ENCODE measurements at places on chromosomes 2 and 18. TPM values are rescaled to one million over a fixed set of nuclear protein-coding genes. Genes with fewer than 3 reads are reported as not detected.

GRCh38 chr2:111640480-111640879, 243.5 kb downstream of the ANAPC1 start:
- H3K4me1 ChIP-seq: no peaks in the 10 kb centered on the region
- H3K4me3 ChIP-seq: no peak overlapping the region
- H3K36me3 ChIP-seq: no peaks in the 10 kb centered on the region
- DNase-seq: no peak
- no peak overlapping the region for H3K27ac ChIP-seq
- H3K27me3 ChIP-seq: no peaks in the 10 kb centered on the region

Gene SKA1
- not detected for total RNA-seq

GRCh38 chr2:72731116-72731515, 94.7 kb downstream of the EXOC6B start:
- no peak overlapping the region for H3K4me3 ChIP-seq
- no peaks in the 10 kb centered on the region for H3K4me1 ChIP-seq
- DNase-seq: no peak
- H3K36me3 ChIP-seq: peaks cover 5% of the 10 kb centered on the region
- no peaks in the 10 kb centered on the region for H3K27me3 ChIP-seq
- no peak overlapping the region for H3K27ac ChIP-seq

- H3K4me3 ChIP-seq: no peak overlapping the region
- no peak overlapping the region for H3K27ac ChIP-seq
- no peaks in the 10 kb centered on the region for H3K27me3 ChIP-seq
- DNase-seq: no peak
Observed at GRCh38 chr2:54947646-54948045, 102.6 kb downstream of the RTN4 start.

GRCh38 chr2:43225788-43226557, 433 bp downstream of the ZFP36L2 start:
- peaks cover 17% of the 10 kb centered on the region for H3K36me3 ChIP-seq
- H3K4me3 ChIP-seq: peak overlapping the region; percentile 73
- peaks cover 46% of the 10 kb centered on the region for H3K4me1 ChIP-seq
- peak overlapping the region; percentile 100 for H3K27ac ChIP-seq

DNA sequence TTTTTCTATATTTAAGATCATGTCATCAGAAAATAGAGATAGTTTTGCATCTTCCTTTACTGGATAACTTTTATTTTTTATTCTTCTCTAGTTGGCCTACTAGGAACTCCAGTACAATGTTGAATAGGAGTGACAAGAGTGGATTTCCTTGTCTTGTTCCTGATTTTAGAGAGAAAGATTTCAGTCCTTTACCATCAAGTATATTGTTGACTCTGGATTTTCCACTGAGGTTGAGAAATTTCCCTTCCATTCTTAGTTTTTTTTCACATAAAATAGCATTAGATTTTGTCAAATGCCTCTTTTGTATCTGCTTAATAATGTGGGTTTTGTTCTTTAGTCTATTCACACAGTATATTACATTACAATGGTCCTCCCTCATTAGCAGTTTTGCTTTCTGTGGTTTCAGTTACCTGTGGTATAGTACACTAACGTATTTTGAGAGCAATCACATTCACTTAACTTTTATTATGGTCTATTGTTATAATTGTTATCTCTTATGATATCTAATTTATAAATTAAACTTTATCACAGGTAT, 105.5 kb downstream of the THADA start:
- H3K4me1 ChIP-seq: peaks cover 2% of the 10 kb centered on the region
- no peaks in the 10 kb centered on the region for H3K27me3 ChIP-seq
- no peak overlapping the region for H3K27ac ChIP-seq
- no peaks in the 10 kb centered on the region for H3K36me3 ChIP-seq
- no peak for DNase-seq

GRCh38 chr2:26681656-26682055, 10.9 kb upstream of the KCNK3 start:
- no peaks in the 10 kb centered on the region for H3K4me1 ChIP-seq
- no peaks in the 10 kb centered on the region for H3K36me3 ChIP-seq
- no peak overlapping the region for H3K4me3 ChIP-seq
- peak; percentile 25 for DNase-seq

DNA sequence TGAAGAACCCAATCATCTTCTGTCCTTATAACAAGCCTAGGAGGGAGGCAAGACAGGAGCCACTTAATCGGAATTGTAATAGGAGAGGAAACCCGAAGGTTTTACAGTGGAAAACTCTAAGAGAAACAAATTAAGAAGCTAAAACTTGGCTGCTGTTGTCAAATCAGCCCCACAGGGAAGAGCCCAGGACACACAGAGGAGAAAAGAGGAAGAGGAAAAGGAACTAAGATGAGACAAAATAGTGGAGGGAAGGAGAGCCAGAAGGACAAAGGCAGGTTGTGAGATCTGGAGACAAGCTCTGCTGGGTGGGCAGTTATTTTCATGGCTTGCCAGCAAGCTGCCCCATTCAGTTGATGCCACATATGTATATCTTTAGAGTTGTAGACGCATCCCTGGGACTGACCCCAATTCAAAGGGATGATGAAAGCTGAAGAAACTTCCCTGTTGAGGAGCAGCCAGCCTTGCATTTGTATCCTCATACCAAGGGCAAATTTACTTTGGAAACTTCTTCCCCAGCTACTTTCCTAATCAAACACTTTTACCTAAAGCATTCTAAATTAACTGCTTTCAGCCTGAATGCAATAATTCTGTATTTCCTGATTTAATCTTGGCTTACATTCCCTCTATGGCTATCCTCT, 499.8 kb upstream of the MEIS1 start:
- no peak overlapping the region for H3K4me3 ChIP-seq
- no peaks in the 10 kb centered on the region for H3K36me3 ChIP-seq
- H3K4me1 ChIP-seq: no peaks in the 10 kb centered on the region
- no peaks in the 10 kb centered on the region for H3K27me3 ChIP-seq

DNA sequence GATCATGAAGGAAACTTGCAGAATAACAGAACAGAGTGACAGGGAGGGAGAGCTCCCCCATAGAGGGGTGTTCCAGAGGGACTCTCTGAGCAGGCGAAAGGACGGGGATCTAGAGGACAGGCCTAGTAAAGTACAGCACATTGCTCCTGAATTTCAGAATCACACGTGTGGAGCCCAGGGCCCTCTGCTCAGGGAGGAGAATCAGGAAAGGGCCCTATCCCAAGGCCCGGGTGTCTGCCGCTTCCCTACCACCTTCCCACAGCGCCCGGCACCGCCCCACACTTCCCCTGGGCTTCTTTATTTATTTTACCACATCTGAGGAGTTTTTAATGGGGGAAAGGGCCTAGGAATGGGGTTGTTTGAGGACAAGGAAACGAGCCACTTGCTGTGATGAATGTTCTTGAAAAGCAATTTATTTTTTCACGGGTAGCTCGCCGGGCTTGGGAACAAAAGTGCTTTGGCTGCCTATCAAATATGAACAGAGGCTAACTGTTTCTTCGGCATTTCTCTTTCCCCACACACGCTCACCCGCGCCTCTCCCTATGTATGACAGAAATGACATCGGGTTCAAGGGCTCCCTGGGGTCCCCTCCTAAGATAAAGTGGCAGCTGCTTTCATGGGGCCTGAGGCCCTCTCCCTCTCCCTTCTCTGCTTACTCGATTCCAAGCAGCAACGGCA, 79.3 kb upstream of the GLI2 start:
- no peaks in the 10 kb centered on the region for H3K36me3 ChIP-seq
- no peak overlapping the region for H3K27ac ChIP-seq
- H3K4me1 ChIP-seq: no peaks in the 10 kb centered on the region
- no peak overlapping the region for H3K4me3 ChIP-seq

- no peaks in the 10 kb centered on the region for H3K27me3 ChIP-seq
- H3K4me1 ChIP-seq: no peaks in the 10 kb centered on the region
- no peaks in the 10 kb centered on the region for H3K36me3 ChIP-seq
- no peak overlapping the region for H3K27ac ChIP-seq
- no peak overlapping the region for H3K4me3 ChIP-seq
Observed at GRCh38 chr2:152241948-152242729, 66.6 kb upstream of the STAM2 start.

Gene CYP26B1
- total RNA-seq: 3.5 TPM

GRCh38 chr2:52264488-52264887, 1232.6 kb upstream of the NRXN1 start:
- no peak overlapping the region for H3K4me3 ChIP-seq
- H3K4me1 ChIP-seq: no peaks in the 10 kb centered on the region
- no peak for DNase-seq
- no peaks in the 10 kb centered on the region for H3K27me3 ChIP-seq
- no peak overlapping the region for H3K27ac ChIP-seq

DNA sequence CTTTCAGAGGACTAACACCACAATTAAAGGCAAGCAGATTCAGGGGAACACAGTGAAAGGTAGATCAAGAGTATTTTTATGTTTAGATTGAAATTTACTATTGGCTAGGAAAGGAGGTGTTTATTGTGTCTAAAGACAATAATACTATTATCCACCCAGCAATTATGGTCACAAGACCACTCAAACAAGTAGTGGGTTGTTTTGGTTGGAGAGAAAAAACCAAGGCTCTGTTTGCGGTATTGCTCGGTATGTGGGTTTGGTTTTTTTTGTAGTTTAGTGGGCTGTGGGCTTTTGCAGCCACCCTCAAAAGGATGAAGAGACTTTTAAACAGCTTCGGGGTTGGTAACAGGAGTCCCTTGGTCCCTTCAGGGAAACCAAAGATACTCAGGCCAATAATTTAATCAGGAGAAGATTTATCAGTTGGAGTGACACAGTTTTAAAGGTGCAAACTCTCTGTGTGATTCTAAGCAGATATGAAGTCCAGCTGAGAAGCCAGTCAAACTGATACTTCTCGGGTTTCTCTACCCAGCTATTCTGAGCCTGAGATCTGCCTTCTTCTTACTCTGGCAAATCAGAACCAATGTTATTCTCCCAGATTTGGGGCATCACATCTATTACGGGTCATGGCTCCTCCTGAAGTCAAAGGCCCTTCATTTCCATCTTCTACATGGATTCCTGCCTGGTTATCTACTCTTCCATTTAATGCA, 55.3 kb downstream of the DCC start:
- H3K27ac ChIP-seq: no peak overlapping the region
- no peak for DNase-seq
- no peaks in the 10 kb centered on the region for H3K27me3 ChIP-seq
- H3K4me3 ChIP-seq: no peak overlapping the region
- H3K4me1 ChIP-seq: no peaks in the 10 kb centered on the region
- no peaks in the 10 kb centered on the region for H3K36me3 ChIP-seq

DNA sequence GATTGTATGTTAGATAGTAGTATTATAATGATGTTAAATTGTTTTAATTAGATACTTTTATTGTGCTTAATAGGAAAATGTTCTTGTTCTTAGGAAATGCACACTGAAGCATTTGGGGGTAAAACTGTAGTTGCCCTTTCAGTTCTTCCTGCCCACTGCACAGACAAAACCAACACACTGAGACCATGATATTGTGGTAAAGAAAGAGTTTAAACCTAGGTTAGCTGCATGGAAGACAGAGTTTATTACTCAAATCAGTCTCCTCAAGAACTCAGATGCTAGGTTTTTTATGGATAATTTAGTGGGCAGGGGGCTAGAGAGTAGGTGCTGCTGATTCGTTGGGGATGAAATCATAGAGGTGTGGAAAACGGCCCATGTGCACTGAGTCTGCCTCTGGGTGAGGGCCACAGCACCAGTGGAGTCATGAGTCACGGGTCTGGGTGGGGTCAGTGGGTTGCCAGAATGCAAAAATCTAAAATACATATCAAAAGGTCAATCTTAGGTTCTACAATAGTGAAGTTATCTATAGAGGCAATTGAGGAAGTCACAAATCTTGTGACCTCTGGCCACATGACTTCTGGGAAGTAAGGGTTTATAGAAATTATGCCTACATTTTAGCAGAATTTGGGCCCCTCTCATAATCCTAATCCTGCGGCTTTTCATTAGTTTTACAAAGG, 283.4 kb upstream of the FBXO11 start:
- H3K4me1 ChIP-seq: no peaks in the 10 kb centered on the region
- no peak overlapping the region for H3K4me3 ChIP-seq
- H3K27me3 ChIP-seq: no peaks in the 10 kb centered on the region
- DNase-seq: no peak

Gene NOTO
- total RNA-seq: not detected

DNA sequence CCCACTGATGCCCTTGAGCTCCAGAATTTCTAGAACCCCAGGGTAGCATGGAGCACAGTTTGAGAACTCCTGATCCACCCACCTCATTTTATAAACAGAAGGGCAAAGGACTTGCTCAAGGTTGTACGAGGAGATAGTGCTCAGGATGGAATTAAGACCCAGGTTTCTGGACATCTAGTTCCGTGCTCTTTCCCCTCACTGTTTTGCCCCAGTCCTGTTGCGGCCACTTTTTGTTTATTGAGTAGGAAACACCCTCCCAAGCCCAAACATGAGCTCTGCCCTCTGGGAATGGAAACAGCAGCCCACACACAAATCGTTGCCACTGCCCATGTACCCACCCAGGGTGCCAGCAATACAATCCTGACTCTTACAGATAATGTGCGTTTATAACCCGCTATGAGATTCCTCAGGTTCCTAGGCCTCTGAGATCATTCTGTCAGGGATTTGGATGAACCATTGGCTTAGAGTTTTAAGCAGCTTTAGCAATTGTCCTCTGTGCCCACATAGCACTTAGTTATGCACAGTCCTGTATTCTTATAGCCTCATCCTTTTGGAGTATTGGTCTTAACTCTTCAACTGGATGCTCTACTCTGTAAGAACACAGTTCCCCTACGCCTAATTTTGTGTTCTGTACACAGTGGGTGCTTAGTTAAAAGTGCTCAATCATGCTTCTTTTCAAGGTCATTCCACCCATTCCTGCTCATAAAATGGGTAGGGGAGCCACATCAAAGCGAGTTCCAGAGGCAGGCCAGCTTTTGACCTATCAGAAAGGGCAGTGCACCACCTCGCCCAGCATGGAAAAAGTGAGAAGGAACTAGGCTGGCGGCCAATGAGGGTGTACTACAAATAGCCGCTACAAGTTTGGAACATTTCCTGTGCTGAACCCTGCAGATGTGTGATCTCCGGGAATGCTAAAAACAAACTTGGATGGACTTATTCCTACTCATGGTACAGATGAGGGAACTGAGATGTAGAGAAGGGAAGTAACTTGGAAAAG, 60.3 kb upstream of the IGFBP2 start:
- peaks cover 15% of the 10 kb centered on the region for H3K4me1 ChIP-seq
- no peaks in the 10 kb centered on the region for H3K36me3 ChIP-seq
- DNase-seq: peak; percentile 89
- H3K27me3 ChIP-seq: no peaks in the 10 kb centered on the region
- H3K27ac ChIP-seq: peak overlapping the region; percentile 74

GRCh38 chr2:10192392-10193015, 70.0 kb downstream of the RRM2 start:
- H3K4me3 ChIP-seq: no peak overlapping the region
- peaks cover 9% of the 10 kb centered on the region for H3K4me1 ChIP-seq
- no peaks in the 10 kb centered on the region for H3K36me3 ChIP-seq
- H3K27ac ChIP-seq: no peak overlapping the region

GRCh38 chr2:130302164-130302886, 40.4 kb upstream of the IMP4 start:
- DNase-seq: no peak
- H3K4me1 ChIP-seq: no peaks in the 10 kb centered on the region
- H3K27ac ChIP-seq: no peak overlapping the region

GRCh38 chr2:239064891-239065290, 217.0 kb downstream of the TWIST2 start:
- no peaks in the 10 kb centered on the region for H3K4me1 ChIP-seq
- H3K4me3 ChIP-seq: no peak overlapping the region
- no peaks in the 10 kb centered on the region for H3K27me3 ChIP-seq
- H3K36me3 ChIP-seq: peaks cover 41% of the 10 kb centered on the region
- H3K27ac ChIP-seq: no peak overlapping the region
